Stimulated activated CD4-positive, alpha-beta T cell treated with anti-CD3 and anti-CD28 coated beads, Interleukin-4, amount 100 ng/mL, for 24 hours (primary cell): ENCODE measurements at places on chromosomes 7 and 10.

DNA sequence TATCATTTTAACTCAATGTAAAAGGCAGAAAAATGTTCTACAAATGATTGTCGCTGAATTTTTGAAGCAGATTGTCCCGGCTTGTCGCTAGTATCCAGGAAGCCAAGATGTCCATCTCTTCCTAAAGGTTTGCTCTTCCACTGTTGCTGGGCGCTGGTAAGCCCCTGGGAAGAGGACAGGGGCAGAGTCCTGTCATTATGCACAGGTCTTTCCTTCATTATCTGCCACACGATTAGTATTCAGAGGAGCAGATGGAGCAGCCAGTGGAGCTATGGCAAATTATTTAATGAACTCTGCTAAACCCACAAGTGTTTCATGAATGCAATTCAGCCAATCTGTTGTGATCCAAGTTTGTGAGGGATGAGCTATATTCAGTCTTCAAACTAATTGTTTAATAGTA lies 499.1 kb upstream of the NRP1 start:
- no peak for DNase-seq

DNA sequence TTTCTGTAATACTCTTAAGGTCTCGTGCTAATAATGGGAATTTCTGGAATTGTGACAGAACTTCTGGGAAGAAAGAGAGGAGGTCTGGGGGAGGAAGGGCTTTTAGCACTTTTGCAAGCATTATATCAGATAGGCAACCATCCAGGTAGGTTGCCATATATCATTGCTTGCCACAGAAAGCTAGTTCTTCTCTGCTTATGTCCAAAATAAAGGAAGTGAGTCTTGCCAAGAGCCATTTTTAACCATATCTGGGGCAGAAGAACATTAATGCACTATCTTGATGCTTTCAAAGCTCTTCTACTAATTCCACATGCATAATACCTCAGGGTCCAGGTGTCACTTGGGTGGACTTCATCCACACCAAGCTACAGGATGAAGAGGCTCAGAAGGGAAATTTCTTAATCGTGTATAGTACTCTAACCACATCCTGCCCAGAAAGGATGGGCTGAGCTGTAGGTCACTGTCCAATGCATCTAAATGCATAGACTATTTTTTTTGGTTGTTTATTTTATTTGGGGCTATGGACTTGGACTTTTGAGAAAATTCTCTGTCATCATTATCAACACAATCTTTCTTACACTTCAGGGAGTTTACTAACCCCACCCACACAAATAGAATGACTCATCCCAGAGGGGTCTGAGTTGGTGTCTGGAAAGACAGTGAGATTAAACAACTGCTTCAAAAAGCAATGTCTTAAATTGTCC lies 68.9 kb upstream of the ADO start:
- DNase-seq: peak; percentile 59

DNA sequence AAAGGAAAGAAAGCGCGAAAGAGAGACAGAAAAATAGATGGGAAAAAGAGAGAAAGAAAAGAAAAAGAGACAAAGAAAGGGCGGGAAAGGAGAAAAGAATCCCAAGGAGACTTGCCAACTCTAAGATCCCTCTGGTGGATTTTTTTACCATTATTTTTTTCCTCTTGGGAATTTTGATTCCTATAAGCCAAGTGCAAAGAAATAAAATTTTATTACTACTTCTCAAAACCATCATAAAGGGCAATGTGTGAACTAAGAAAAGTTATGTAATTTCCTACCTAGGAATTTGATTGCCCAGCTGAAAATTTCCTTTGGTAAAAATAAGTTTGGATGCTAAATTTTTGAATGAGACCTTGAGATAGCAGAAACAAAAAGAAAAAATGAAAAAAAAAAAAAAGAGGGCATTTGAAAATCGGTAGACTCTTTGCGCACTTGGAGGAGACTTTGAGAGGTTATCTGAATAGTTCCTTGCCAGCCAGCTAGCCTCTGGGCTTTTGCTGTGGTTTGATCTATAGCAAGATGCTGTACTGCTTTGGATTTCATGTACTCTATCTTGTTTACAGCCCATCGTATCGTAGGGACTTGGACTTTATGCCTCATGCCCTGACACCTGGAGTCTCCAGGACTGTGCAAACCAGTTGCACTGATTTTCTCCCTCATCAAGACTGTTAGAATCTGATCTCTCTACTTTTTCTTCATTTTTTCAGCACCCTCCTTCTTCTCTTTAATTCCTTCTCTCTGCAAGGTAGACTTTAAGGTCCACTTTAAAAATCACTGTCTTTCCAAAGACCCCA lies 535.4 kb upstream of the MKI67 start:
- no peak for DNase-seq

DNA sequence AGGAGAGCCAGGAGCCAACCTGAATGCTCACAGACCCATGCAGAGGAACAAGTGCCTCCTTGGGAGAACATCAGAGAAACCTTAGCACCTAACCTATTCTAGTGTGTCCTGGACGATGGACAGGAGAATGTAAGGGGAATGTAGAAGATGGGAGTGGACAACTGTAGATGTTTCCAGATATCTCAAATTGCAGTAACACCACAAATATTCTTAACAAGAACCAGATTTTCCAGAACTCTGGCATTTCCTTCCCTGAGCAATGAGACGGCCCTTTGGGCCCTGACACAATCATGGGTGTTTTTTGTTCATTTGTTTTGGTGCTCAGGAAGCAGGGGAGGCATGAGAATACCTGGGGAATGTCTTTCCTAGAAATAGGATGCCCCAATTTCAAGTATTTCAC lies 196.1 kb upstream of the PRSS1 start:
- DNase-seq: no peak

DNA sequence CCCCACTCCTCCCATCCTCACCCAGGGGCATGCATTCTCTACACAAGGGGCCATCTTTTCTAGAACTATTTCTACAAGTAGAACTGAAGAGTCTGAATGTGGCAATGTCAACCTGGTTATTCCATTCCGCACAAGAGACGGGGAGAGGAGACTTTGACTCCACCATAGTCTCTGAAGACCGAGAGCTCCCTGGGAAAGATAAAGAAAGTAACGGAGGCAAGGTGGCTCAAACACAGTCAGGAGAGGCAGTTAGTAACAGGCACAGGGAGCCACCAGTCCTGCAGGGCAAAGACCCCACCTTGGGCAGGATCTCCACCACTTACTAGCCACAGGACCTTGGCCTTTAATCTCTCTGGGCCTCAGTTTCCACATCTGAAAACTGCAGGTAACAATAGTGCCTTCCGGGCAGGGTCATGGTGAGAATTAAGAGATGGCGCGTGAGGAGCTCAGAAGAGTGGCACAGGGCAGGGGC lies 100.3 kb downstream of the TNS3 start:
- DNase-seq: no peak

- DNase-seq: no peak
Observed at GRCh38 chr7:36309301-36309700, 80.4 kb upstream of the ANLN start.

GRCh38 chr10:79060641-79061255 lies 8.0 kb upstream of the ZMIZ1 start:
- DNase-seq: no peak

DNA sequence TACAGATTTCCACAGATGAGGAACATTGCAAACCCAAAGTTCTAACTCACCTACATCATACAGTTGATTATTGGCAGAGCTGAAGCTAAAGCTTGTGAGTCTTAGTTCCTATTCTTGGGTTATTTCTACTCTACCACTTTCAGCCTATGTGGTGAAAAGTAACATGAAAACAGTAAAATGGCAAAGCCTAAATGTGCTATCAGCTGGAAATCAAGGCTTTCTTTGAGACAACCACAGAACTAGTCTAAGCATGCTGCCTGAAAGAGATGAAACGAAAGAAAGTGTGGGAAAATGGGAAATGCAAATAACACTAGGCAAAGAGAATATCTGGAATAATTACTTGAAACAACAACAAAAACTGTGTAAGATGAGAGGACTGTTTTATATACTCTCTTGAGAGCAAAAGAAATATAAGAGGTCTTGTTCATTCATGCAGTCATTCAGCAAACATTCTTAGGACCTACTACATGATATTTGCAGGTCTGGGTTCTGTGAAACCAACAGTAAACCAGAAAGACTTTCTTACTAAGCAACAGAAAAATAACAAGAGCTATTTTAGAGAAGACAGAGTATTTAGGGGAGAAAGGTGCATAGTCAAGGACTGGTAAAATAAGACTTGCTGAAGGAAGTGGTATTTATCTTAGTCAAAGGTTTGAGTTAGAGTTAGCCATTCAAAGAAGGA lies 437.1 kb downstream of the HTR7 start:
- no peak for DNase-seq

- DNase-seq: no peak
Observed at GRCh38 chr7:46131916-46132795, 211.1 kb upstream of the IGFBP3 start.

DNA sequence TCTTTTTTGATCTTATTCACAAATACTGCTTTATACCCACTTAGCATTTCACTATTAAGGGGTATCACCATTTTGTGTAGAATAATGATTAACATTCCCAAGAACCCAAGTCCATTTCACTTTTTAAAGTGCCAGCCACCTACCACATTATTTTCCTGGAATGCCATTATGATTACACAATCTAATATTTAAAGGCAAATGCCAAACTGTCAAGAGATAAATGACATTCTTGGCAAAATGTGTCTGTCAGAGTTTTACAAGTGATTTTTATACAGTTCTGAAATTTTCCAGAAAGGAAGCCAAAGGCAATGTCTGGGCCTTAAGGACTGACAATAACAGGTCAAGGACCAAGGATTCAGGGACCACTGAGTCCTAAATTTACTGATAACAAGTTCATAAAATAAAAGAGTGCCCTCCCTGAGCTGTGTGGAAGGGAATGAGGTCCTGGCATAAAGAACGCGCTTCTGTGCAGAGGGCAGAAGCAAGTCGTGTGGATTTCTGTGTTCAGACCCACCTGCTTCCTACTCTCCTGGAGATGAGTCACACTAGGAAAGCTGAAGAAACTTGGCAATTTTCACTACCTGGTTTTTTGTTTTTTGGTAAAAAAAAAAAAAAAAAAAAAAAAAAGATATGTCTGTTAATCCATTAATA lies 66.5 kb downstream of the UBE2H start:
- no peak for DNase-seq

DNA sequence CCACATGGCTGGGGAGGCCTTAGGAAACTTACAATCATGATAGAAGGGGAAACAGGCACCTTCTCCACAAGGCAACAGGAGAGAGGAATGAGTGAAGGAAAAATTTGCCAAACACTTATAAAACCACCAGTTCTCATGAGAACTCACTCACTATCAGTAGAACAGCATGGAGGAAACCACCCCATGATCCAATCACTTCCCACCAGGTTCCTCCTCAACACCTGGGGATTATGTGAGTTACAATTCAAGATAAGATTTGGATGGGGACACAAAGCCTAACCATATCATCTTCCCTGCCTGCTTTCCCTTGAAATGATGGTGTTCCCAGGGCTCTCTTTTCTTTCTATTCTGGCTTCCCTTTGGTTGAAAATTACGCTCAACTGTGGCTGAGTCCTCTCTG lies 262.7 kb upstream of the HABP2 start:
- no peak for DNase-seq

DNA sequence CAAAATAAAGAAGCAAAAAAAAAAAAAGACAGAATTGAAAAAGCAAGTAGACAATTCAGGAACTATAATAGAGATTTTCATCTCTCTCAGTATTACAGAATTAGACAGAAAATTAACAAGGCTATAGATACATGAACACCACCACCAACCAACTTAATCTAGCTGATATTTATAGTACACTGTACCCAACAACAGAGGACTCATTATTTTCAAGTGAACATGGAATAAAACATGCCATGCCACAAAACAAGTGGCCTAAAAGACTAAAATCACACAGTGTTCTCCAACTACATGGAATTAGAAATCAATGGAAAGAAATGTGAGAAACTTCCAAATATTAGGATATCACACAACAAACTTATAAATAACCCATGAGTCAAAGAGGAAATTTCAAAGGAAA lies 9.1 kb downstream of the TMEM168 start:
- DNase-seq: no peak
